ENCODE measurements at places on chromosomes 1 and 21. TPM values are rescaled to one million over a fixed set of nuclear protein-coding genes. Genes with fewer than 3 reads are reported as not detected.

DNA sequence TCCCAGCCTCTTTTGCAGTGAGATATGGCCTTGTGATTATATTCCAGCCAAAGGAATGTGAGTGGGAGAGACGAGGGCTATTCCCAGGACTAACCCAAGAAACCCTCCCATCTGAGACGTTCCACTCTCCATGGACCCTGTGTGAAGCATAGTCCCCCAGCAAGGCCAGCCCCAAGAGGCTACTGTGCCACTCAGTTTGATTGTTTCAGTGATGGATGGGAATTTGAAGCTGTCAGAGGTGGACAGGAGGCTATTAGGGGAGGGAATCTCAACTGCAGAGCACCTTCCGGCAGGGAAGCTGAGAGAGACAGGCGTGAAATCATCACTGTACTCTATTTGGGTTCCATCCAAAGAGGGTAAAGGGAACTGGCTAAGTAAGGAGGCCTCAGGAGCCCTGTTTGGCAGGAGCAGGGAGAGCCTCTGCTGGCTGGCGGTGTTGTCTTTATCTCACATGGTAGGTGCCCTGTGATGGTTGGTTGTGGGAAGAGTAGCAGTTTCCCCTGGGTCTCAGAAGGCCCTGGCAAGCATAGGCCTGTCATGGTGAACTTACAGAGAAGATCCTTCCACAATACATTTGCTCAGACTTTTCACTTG is 3.4 kb upstream of the TEX35 start:
- DNase-seq, result no peak

DNA sequence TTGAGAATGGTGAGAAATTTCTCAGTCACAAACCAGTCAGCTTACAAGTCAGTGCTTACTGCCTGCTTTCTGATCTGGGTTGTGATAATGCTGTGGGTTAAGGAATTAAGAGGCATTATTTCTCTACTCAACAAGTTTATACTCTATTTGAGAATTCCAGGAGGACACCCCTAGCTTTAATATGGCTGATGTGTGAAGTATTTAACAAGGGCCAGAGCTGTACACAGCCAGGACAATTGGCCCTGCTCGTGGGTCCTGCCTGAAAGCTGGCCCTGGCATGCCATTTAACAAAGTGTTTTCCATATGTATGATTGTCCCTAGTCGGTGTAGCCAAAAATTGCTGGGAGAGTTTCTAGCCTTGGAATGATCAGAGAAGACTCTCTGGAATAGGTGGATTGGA is 43.2 kb downstream of the HHAT start:
- DNase-seq, result no peak

DNA sequence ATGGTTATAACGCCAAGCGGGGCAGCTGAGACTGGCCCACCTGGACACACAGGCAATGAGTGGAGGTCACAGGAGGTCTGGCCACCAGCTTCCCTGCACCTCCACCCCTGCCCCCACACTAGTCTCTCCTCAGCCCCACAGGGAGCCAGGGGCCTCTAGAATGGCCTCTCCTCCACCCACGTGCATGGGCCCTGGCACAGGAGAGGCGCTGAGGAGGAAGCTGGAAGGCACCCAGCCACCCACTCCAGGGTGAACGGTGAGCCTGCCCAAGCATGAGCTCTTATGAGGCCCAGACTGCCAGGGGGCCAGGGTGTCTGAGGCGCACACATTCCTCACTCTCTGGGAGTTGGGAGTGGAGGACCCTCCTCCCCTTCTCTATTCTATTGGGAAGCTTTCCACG is 22.2 kb downstream of the LRP8 start:
- no peak for DNase-seq

- DNase-seq, result no peak
Observed at GRCh38 chr1:228104526-228105269, 1.6 kb upstream of the C1orf35 start.

GRCh38 chr21:28104346-28104745 is 888.3 kb downstream of the LTN1 start:
- DNase-seq, result no peak

- DNase-seq, result no peak
Observed at GRCh38 chr1:18320051-18320450, 160.7 kb upstream of the KLHDC7A start.

DNA sequence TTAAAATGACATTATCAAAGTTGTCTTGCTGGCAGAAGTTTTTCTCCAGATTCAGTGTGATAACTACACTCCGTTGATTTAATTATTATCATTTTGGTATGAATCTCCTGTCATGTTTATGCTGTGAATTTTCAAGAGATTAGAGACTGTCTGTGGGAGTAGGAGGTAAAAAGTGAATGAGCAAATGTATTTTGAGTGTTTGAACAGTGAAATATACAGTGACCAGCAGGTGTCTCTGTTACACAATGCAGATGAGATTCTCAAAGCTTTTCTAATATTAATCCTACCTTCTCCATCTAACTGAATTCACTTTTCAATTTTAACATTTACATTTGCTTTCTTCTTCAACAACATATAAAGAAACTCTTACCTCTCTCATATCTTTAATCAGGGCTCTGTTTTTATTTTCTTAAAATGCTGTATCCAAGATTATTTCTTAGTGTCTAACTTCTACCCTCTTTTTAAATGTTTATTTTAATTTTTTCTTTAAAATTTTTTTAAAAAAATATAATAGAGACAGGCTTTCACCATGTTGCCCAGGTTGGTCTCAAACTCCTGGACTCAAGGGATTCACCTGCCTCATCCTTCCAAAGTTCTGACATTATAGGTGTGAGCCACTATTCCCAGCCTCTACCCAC is 20.9 kb upstream of the HSPA13 start:
- DNase-seq, result peak; percentile 39

DNA sequence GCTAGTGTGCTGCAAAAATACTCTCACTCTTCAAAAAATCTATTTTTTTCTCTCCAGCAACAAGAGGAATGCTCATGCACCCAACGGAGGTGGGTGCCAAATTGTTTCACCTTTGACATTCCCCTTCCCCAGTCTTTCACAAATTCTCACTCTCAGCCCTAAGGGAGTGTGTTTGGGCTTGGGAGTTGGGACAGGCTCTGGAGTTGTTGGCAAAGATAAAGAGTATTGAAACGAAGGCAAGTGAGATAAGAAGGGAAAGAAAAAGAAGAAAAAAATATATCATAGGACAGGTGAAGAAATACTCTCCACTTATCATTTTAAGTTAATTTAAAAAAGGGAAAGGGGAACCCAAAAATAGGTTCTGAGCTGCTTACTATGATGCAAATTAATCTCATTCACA is 82.6 kb downstream of the UCHL5 start:
- no peak for DNase-seq

ACBD3 gene
- total RNA-seq, result 20.0 TPM

RASAL2 gene
- total RNA-seq, result not detected

ARMH1 gene
- 80.0 TPM for total RNA-seq

AMY1A gene
- not detected for total RNA-seq

CFH gene
- total RNA-seq, result 1.4 TPM

CD244 gene
- total RNA-seq, result 15.0 TPM

Data from activated CD8-positive, alpha-beta T cell treated with anti-CD3 and anti-CD28 coated beads, Interleukin-2, amount 10 ng/mL, durations not matched to agents 7 days and 5 days (primary cell).